K562 (cell line): ENCODE measurements at places on chromosomes 4 and X. TPM values are rescaled to one million over a fixed set of nuclear protein-coding genes. Genes with fewer than 3 reads are reported as not detected.

GRCh38 chr4:37748485-37748884 is 62.3 kb upstream of the RELL1 start:
- H3K36me3 ChIP-seq: no peaks in the 10 kb centered on the region
- DNase-seq: no peak
- H3K4me1 ChIP-seq: no peaks in the 10 kb centered on the region
- H3K27me3 ChIP-seq: peaks cover 5% of the 10 kb centered on the region; the same call in 1 of the 2 replicates

The SERTM2 gene
- not detected in 2 replicates for total RNA-seq

- H3K4me3 ChIP-seq: no peak overlapping the region
- H3K4me1 ChIP-seq: no peaks in the 10 kb centered on the region
- DNase-seq: no peak
- H3K27me3 ChIP-seq: 0 out of 2 replicates have a peak, but pooled peaks cover 8% of the 10 kb centered on the region
- H3K27ac ChIP-seq: no peak overlapping the region
Observed at GRCh38 chr4:16150716-16151115, 66.9 kb upstream of the PROM1 start.

DNA sequence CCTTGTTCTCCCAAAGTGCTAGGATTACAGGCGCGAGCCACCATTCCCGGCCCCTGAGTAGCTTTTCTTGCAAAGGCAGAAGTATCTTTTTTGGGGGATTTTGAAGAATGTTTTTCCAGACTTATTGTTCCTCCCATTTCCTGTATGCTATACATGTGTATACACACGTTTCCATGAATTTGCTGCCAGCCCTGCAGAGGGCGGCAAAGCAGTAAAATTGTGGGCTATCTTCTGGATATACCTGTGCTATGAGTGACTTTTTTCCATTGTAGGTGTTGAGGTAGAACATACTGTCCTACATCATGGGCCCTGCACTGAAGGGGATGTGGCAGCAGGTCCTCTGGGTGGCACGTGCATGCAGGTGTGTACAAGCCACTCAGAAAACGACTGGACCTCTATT is 16.9 kb upstream of the MED28 start:
- H3K27ac ChIP-seq: no peak overlapping the region
- no peaks in the 10 kb centered on the region for H3K27me3 ChIP-seq
- H3K4me3 ChIP-seq: no peak overlapping the region
- DNase-seq: no peak

GRCh38 chr4:140659943-140660700 is 91.4 kb upstream of the UCP1 start:
- no peak overlapping the region for H3K27ac ChIP-seq
- no peak overlapping the region for H3K4me3 ChIP-seq
- no peak for DNase-seq
- H3K36me3 ChIP-seq: no peaks in the 10 kb centered on the region
